Karpas-422 (cell line): ENCODE measurements at places on chromosomes 13 and 19.

GRCh38 chr19:53389571-53389970 lies 5.4 kb upstream of the ZNF765 start:
- H3K27ac ChIP-seq: no peak overlapping the region
- H3K36me3 ChIP-seq: peaks cover 24% of the 10 kb centered on the region
- H3K27me3 ChIP-seq: no peaks in the 10 kb centered on the region
- DNase-seq: no peak
- H3K4me3 ChIP-seq: no peak overlapping the region
- peaks cover 2% of the 10 kb centered on the region for H3K4me1 ChIP-seq

GRCh38 chr13:112984501-112984900 lies 15.5 kb downstream of the MCF2L start:
- no peaks in the 10 kb centered on the region for H3K4me1 ChIP-seq
- no peaks in the 10 kb centered on the region for H3K27me3 ChIP-seq
- no peaks in the 10 kb centered on the region for H3K36me3 ChIP-seq
- DNase-seq: no peak
- H3K4me3 ChIP-seq: no peak overlapping the region
- no peak overlapping the region for H3K27ac ChIP-seq

DNA sequence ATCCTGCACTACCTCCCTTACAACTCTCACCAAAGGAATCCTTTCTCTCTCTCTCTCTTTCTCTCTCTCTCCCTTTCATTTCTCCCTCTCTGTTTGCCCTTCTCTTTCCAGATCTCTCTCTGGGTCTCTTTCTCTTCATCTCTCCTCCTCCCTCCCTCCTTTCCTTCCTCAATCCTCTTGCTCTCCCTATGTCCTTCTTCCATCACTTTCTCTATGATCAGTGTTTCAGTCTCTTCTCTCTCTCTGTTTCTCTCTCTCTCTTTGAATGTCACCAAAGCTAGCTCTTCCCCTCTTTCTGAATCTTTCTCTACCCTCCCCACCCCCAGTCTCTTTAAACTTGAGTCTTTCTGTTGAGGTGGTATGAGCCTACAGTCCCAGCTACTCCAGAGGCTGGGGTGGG lies 19.8 kb upstream of the KLK4 start:
- no peaks in the 10 kb centered on the region for H3K27me3 ChIP-seq
- no peak overlapping the region for H3K27ac ChIP-seq
- H3K36me3 ChIP-seq: no peaks in the 10 kb centered on the region
- no peak overlapping the region for H3K4me3 ChIP-seq
- no peak for DNase-seq
- H3K4me1 ChIP-seq: peaks cover 5% of the 10 kb centered on the region

- H3K27ac ChIP-seq: no peak overlapping the region
- no peaks in the 10 kb centered on the region for H3K27me3 ChIP-seq
- H3K36me3 ChIP-seq: no peaks in the 10 kb centered on the region
These were observed 142.1 kb upstream of the MAB21L1 start for GRCh38 chr13:35618565-35619083.

DNA sequence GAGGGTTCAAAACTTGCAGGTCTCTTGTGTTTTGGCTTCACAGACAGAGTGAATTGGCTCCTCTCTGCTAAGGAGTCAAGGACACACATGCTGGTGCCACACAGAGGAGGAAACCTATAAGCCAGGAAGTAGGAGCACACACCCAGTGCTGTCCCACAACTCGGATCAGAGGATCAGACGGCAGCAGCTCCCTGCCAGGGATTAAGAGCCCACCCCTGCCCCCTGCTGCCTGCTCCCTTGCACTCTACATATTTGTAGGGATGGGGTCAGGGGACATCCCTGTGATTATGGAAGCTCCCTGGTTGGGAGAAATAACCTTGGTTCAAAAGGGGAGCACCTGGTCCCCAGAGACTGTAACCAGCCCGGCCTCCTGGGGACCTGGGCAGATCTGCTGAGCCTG lies 77.5 kb upstream of the CLDN10 start:
- H3K4me1 ChIP-seq: no peaks in the 10 kb centered on the region
- DNase-seq: no peak
- H3K27ac ChIP-seq: no peak overlapping the region
- no peaks in the 10 kb centered on the region for H3K27me3 ChIP-seq

DNA sequence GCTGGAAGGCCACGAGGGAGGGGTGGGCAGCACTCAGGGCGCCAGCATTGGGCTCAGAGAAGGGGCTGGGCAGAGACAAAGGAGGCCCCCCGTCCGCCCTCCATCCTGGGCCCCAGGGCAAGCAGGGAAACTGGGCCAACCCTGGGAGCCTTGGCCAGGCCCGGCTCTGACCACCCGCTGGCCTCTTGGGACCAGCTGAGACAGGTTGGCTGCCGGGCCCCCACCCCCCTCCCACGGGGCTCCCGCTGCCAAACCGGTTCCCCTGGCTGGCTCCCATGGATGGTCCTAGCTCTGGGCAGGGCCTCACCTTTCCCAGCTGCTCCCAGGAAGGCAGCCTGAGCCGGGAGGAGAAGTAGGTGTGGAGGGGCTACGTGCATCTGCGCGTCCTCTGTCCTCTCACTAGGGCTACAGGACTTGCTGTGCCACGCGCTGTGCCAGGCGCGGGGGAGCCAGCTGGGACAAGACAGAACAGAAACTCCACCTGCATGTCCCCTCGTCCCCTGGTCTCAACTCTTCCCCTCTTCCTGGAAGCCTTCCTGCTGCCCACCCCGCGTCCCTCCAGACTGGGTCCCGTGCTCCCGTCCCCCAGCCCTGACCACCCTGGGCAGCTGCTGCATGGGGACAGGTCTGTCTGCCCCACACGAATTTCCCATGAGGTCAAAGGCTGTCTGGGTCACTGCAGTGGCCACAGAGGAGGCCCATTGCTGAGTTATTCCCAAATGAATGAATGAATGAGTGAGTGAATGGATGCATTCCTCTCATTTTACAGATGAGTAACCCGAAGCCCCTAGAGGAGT lies 29.1 kb upstream of the NCCRP1 start:
- H3K36me3 ChIP-seq: no peaks in the 10 kb centered on the region
- no peak for DNase-seq
- no peak overlapping the region for H3K27ac ChIP-seq
- H3K4me3 ChIP-seq: no peak overlapping the region
- H3K4me1 ChIP-seq: no peaks in the 10 kb centered on the region
